ENCODE measurements at places on chromosomes 3 and 15.

DNA sequence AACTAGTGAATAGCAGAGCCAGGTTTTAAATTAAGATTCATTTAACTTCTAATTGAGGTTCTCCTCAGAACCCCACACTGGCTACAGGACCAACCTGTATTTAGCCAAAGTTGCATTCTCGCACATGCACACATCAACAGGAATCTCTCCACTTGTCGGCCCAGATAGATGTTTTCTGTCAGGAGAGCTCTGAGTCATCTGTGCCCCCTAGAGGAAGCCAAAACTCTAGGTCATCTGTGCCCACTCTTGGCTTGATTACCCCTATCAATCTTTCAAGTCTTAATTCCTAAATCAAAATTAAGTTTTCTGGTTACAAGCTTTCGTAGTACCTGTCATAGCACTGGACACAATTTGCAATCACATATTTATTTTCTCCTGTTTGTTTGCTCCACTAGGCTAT is 104.9 kb upstream of the EOMES start:
- DNase-seq = no peak

DNA sequence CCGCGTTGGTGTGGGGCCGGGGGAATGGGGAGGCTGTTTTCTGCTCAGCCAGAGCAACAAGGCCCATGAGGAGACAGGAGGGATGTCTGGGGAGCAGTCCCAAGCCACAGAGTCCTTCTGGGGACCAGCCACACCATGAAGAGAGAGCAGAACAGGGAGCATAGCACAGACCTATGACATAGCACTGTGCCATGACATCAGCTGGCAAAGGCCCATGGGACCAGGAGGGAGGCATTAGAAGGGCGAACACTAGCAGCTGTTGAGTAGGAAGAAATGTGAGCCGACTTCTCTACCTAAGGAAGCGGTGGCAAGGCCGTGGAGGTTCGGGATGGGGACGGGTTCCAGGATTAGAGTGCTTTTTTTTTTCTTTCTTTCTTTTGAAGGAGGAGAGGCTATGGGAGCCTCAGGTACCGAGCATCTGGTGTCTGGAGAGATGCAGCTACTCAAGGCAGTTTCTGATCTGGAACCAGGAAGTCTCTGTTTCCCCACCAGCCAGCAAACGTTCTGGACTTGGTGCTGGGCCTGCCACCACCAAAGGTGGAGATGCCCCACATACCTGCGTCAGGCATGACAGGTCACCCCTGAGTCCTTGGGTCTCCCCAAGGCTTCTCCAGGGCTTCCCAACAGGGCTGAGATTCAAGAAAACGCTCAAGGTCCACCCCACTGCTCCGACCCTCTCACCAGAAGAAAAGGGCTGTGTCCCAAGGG is 77.3 kb upstream of the CGNL1 start:
- DNase-seq = no peak

DNA sequence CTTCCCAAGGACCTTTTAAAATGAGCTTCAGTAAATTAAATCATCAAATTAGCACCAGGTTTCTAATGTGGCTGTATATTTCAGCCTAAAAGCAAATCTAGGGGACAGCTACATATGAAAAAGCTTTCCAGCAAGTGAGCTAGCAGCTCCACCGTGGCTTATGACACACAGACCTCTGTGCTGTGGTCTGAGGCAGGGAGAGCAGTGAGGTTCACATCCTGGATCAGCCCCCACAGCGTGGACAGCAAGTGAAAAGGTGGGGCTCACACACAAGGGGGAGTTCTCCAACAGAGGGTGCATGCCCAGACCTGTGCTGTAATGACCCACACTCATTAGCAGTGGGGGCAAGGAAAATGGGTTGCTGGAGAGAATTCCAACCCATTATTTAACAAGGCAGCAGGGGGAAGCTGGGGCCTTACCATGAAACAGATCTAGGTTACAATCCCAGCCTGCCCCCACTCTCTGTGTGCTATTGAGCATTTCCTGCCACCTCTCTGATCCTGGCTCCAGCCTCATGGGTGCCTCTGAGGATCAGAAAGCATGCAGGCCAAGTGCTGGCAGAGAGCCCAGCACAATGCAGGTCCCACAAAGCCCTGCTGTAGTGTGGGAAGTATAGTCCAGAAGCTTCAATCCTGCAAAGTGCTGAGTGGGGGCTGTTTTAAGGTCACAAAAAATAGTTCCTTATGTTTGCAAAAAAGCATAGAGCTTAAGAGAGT is 48.2 kb downstream of the RASGRF1 start:
- DNase-seq = no peak

DNA sequence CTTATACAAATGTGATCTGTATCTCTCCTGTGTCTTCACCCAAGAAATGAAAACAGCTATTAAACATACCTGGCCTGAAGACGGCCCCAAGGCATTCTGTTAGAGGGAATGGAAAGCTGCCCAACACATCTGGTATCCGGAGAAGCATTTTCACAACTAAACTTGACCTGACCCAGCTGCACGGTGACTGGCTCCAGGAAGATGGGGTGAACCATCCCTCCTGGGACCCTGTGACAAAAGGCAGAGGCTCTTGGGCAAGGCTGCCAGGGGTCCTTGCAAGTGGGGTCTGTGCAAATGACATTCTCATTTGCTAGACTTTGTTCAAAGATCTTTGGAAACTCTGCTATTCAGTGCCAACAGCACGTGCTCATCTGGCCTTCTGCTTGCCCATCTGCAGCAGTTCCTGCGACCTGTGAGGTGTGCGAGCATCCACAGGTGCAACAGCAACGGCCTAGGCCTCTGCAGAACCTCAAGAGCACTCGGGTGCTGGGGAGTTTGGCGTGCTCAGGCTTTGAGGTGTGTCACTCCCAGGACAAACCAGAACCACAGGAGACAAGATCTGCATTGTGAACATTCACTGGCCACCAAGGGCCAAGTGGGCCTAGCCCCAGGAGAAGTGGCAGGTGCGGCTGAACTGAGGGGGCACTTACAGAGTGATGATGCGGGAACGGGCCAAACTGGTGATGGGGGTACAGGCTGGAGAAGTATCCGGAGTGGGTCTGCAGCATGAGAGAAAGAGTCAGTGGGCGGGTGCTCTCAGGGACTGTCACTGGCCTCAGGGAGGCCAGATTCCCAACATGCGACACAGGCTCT is 71.8 kb downstream of the SENP2 start:
- no peak for DNase-seq

DNA sequence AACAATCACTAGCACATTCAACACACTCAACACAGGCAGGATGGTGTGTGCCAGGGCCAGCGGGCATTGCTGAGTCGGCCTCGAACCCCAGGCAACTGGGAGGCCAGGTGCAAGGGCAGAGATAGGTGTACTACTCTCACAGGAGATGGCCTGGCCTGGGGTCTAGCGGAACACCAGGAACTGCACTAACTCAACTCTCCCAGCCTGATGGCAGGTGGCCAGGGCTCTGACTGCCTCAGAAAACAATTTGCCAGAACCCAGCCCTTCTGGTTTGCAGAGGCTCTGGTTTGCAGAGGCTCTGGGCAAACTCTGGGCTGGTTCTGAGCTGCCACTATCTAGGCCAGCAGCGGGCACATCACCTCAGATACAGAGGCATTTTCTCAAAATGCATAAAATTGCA is 229.2 kb upstream of the CHRNA7 start:
- no peak for DNase-seq

DNA sequence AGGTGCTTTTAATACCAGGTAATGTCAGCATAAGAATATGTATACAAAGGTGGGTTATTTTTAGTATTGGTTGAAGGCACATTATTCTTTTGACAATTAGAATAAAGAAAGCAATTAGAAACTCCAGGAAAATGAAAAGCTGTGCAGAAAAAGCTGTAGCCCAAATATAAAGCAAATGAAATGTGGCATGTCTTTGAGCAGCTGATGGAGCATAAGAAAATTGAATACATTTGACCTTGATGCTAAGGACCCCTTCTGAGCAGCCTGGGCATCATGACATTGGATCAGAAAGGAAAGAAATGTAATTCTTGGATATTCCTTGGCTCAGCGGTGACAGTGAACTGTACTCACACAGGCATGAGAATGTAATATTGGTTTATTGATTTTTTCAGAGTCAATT is 8.0 kb upstream of the ISLR start:
- no peak for DNase-seq

- no peak for DNase-seq
These were observed 16.7 kb downstream of the KAT2B start for GRCh38 chr3:20056725-20057611.

GRCh38 chr3:9040996-9041395 is 77.7 kb upstream of the RAD18 start:
- DNase-seq = no peak

DNA sequence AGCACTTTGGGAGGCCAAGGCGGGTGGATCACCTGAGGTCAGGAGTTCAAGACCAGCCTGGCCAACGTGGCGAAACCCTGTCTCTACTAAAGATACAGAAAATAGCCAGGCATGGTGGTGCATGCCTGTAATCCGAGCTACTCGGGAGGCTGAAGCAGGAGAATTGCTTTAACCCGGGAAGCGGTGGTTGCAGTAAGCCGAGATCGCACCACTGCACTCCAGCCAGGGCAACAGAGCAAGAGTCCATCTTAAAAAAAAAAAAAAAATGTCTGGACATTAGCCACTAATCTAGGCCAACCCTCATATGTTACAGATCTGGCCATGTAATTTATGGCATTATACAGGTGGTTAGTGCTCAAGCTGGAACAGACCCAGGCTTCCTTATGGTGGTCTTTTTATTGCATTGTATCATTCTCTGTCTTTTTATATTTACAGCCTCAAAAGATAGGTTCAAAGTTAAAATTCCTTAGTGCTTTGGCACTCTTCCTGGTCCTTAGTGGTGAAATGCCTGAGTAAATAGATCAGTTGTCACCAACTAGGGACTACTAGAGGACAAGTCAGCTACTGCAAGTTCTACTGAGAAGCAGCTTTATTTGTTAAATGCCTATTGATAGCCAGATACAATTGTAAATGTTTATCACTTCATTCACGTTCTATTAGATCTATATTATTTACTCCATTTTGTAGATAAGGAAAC is 16.0 kb downstream of the STARD9 start:
- DNase-seq = no peak

- no peak for DNase-seq
These were observed 221.0 kb upstream of the TPM1 start for GRCh38 chr15:62821384-62822131.

- DNase-seq = no peak
These were observed 6.7 kb downstream of the EFCC1 start for GRCh38 chr3:129007792-129008191.

GRCh38 chr3:163671201-163671600 is 1407.1 kb downstream of the SI start:
- DNase-seq = no peak

- peak; percentile 27 for DNase-seq
These were observed 37.5 kb downstream of the NBEAL2 start for GRCh38 chr3:47016934-47017435.

DNA sequence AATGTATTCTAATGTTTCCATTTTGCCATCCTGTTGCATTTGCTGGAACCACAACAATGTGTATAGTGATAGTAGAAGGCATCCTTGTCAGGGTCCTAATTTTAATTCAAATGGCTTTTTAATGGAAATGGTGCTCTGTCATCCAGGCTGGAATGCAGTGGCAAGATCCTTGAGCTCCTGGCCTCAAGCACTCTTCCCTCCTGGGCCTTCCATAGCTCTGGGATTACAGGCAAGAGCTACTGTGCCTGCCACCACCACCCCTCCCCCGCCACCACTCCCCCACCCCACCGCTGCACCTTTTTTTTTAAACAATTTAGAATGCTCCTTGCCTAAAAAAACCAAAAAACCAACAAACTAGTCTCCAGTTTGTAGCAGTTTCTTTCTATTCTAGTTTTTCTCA is 15.2 kb upstream of the IQCF6 start:
- DNase-seq = no peak

GRCh38 chr3:113147681-113148261 is 63.6 kb upstream of the BOC start:
- DNase-seq = no peak

- no peak for DNase-seq
These were observed 692.7 kb upstream of the SGO1 start for GRCh38 chr3:20878691-20879090.

- DNase-seq = no peak
These were observed 29.3 kb downstream of the PLA2G4D start for GRCh38 chr15:42065033-42065432.

DNA sequence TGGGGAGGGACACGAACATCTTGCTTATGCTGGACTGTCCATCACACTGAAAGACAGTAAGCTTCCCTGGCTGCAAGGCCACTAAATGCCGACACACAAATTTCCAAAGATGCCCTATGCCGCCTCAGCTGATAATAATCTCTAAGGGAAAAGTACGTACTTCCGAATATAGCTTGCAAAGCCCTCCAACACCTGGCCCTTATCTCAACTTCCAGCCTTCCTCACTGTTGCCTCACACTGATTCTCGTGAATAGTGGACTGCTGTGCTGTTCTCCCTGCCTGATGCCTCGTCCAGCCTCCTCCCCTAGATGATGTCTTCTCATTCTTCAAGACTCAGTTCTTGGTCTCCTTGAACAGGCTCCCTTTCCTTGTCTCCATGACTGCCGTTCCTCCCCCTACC is 72.3 kb downstream of the CD47 start:
- no peak for DNase-seq

GRCh38 chr15:86392874-86393273 is 313.2 kb downstream of the AGBL1 start:
- no peak for DNase-seq

DNA sequence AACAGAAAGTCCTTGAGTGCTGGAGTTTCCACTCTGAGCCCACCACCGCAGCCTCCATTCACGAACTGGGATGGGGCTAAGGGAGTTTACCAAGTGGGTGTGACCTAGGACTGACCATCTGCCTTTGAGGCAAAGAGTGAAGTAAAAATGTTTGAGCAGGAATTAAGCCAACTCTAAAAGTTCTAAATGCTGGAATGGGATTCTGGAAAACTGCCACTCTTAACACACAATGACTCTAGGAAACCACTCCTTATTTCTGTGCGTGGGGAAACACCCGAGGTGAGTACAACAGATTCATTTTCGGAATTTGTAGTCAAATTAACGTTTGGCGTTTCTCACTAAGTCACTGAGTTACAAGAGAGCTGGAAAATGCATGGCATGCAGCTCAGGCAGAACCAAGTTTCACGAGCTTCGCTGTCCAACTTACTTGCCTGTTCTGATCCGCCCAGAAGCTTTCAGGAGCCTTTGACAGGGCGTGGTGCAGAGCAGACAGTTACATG is 31.6 kb downstream of the ISL2 start:
- DNase-seq = no peak

GRCh38 chr15:65942436-65942835 is 73.1 kb downstream of the RAB11A start:
- no peak for DNase-seq

GRCh38 chr15:51869060-51869421 is 39.6 kb downstream of the TMOD3 start:
- DNase-seq = no peak

GRCh38 chr3:17518189-17519059 is 224.0 kb downstream of the TBC1D5 start:
- DNase-seq = no peak

GRCh38 chr3:113947372-113948014 is at the start of gene ZDHHC23:
Gene ZDHHC23, plus strand, starts transcription at chr3:113948013. Its CDS starts 790 bp downstream, at chr3:113948803.
- peak; percentile 4 for DNase-seq

GRCh38 chr3:15974647-15975046 is 176.9 kb upstream of the ANKRD28 start:
- DNase-seq = no peak

GRCh38 chr3:32630266-32630665 is 54.7 kb upstream of the CNOT10 start:
- no peak for DNase-seq

GRCh38 chr3:167469381-167469780 is 4.5 kb downstream of the SERPINI2 start:
- no peak for DNase-seq

Measured in stimulated activated CD8-positive, alpha-beta memory T cell treated with anti-CD3 and anti-CD28 coated beads, Interleukin-4, amount 100 ng/mL, for 4 hours (primary cell).